ENCODE measurements at places on chromosomes 12 and 14. TPM values are rescaled to one million over a fixed set of nuclear protein-coding genes. Genes with fewer than 3 reads are reported as not detected.

DNA sequence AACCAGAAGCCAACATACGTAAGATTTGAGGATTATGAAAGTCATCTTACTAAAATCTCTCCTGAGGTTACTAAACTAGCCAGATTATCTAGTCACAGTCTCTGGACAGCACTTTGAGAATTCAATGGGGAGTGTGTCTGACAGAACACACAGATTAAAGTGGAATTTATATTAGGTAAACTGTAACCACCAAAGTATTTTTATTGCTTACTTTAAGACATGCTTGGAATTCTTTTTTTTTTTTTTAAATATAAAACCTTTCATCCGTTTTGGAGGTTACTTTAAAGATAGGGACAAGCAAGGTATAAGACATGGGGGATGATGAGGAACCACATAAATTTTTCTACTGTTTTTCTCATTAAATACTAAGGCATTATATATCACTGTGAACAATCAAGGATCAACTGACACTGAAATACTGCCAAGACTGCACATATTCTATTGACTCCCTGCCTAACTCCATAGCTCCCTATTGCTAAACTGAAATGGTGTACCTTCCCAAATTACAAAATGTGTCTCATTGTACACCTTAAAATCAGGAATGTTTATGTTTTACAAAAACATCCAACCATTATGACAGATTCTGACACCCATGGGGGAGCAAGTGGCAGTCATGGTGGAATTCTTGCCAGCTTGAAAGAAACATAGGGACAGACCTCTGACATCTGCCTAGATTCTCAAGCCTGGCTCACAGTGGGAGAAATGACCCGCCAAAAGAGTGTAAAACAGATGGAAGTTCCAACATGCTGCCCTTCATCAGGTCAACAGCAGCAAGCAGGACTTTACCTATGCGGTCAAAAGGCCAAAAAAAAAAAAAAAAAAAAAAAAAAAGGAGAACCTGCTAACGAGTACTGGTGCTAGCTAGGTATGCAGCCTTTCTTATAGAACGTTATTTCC lies 239.3 kb downstream of the MED13L start:
- H3K4me1 ChIP-seq = peaks cover 3% of the 10 kb centered on the region
- H3K36me3 ChIP-seq = no peaks in the 10 kb centered on the region
- H3K4me3 ChIP-seq = no peak overlapping the region
- no peak for DNase-seq
- H3K27me3 ChIP-seq = no peaks in the 10 kb centered on the region

The SPIC gene
- total RNA-seq = not detected

DNA sequence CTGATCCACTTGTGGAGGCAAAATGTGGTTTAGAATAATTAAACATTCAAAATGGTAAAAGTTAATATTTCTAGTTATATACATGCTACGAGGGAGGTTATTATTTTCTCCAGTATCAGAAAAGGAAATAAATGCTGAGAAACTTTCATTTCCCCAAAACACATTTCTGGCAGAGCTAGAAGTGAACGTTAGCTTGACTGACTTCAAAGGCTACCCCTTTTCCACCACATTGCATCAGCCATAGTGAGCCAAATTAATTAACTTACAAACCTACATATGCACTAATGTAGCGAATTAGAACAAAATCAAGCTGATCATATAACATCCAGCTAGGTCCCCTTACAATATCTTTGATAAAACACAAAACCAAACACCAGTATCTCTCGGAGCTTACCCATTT lies 49.3 kb upstream of the RERGL start:
- H3K36me3 ChIP-seq = no peaks in the 10 kb centered on the region
- H3K27me3 ChIP-seq = no peaks in the 10 kb centered on the region
- H3K27ac ChIP-seq = no peak overlapping the region
- no peak overlapping the region for H3K4me3 ChIP-seq
- DNase-seq = no peak

The AQP2 gene
- total RNA-seq = not detected

DNA sequence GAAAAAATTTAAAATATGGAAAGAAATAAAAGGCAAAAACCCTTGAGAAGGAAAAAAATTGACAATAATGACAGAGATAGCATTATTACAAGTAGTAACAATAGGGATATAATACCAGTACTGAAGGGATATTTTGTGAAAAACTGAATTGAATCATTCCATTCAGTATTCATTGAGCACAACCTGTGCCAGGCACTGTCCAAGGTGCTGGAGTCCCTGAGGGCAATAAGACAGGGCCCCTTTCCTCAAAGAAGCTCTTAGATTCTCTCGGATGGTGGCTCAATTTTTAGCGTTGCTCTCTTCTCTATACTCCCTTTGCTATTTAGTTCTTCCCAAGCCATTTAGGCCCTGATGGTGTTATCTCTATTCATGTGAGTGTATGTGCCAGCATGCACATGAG lies 34.3 kb upstream of the GAS2L3 start:
- no peak overlapping the region for H3K4me3 ChIP-seq
- H3K36me3 ChIP-seq = no peaks in the 10 kb centered on the region
- no peak for DNase-seq
- no peak overlapping the region for H3K27ac ChIP-seq
- H3K27me3 ChIP-seq = peaks cover 20% of the 10 kb centered on the region

The KLHDC2 gene
- 26.4 TPM for total RNA-seq

- no peak for DNase-seq
- no peak overlapping the region for H3K4me3 ChIP-seq
- H3K27ac ChIP-seq = no peak overlapping the region
Measured at GRCh38 chr14:30345511-30345910, 213.4 kb upstream of the G2E3 start.

- no peaks in the 10 kb centered on the region for H3K27me3 ChIP-seq
- peak overlapping the region; percentile 100 for H3K27ac ChIP-seq
- peaks cover 11% of the 10 kb centered on the region for H3K36me3 ChIP-seq
- peaks cover 40% of the 10 kb centered on the region for H3K4me1 ChIP-seq
- peak overlapping the region; percentile 74 for H3K4me3 ChIP-seq
- no peak for DNase-seq
Measured at GRCh38 chr12:121801595-121802484, 2.0 kb upstream of the SETD1B start.

The BHLHE41 gene
- 4.7 TPM for total RNA-seq
